ENCODE measurements at places on chromosomes 4 and X. TPM values are rescaled to one million over a fixed set of nuclear protein-coding genes. Genes with fewer than 3 reads are reported as not detected.

CDS1 gene
- 0.22 TPM for total RNA-seq

DNA sequence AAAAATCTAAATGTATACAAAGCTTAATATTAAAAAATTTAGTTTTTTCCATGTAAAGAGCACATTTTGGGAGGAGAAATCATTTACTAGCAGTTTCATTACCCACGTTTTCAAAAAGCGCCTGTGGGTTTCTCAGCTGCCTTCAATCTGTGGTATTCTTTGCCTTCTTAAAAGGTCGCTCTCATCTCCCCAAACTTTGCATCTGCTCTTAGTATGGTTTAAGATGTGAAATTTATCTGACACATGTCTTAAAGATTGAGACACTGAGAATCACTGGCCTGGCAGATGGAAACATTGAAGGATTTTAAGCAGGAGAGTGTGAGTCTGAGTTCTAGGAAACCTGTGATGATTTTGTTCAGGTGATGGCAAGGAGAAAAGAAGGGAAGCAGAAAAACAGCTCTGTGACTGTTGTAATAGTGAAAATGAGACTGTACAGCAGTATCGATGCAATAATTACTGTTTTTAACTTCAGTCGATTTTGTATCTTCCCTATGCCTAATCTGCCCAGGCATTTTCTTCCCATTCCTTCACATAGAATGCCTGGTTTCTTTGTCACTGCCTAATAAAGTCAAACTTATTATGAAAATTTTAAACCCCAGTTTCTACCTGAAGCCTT is 75.9 kb downstream of the PAQR3 start:
- DNase-seq, result no peak

GRCh38 chr4:69490271-69490670 is 5.4 kb downstream of the UGT2B4 start:
- no peak for DNase-seq

GRCh38 chr4:1379801-1380331 is 26.4 kb downstream of the NKX1-1 start:
- DNase-seq, result no peak

GRCh38 chrX:39648548-39649254 is 449.1 kb downstream of the BCOR start:
- DNase-seq, result no peak

GRCh38 chrX:41589634-41590270 is 99.0 kb upstream of the GPR34 start:
- DNase-seq, result no peak

GRCh38 chr4:38204339-38205035 is 244.3 kb downstream of the PTTG2 start:
- no peak for DNase-seq

CHRDL1 gene
- total RNA-seq, result not detected

DNA sequence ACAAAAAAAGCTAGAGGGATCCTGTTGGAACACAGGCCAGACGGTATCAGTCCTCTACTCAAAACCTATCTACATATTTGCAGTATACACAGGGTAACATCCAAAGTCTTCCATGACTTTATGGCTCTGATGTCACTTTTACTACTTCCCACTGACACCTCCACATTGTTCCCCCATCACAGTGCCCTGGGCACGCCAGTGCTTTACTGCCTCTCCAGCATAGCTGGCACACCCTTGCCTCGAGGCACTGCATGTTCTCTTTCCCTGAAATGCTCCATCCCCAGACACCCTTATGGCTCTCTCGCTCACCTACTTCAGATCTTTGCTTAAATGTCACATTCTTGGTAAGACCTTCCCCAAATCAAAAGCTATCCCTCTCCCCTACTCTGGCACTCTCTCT is 6.3 kb upstream of the ATP10D start:
- DNase-seq, result no peak

SLC7A11 gene
- 0.07 TPM for total RNA-seq
